ENCODE measurements at places on chromosomes 16 and 17.

- DNase-seq, result no peak
These were observed 41.6 kb downstream of the SPAG9 start for GRCh38 chr17:51079049-51079448.

GRCh38 chr17:2995377-2995776 lies 68.0 kb downstream of the OR1D5 start:
- no peak for DNase-seq

DNA sequence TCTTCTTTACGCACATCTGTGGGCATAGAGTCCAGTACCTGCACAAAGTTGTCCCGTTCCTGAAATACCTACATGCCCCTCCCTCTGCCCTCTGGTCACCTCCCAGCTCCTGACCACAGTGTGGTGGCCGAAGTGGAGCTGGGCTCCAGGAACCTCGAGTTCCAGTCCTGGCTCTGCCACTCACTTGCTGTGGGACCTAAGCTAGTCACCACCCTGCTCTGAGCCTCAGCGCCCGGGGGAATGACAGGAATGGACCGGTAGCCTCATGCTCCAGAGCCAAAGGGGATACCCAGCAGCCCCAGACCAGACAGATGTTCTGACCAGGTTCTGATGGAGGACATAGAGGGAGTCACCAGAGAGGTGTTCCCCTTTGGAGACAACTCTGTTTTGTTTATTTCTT lies 26.7 kb upstream of the ITGA3 start:
- DNase-seq, result no peak

- DNase-seq, result no peak
These were observed 206.5 kb upstream of the GOT2 start for GRCh38 chr16:58940609-58941008.

DNA sequence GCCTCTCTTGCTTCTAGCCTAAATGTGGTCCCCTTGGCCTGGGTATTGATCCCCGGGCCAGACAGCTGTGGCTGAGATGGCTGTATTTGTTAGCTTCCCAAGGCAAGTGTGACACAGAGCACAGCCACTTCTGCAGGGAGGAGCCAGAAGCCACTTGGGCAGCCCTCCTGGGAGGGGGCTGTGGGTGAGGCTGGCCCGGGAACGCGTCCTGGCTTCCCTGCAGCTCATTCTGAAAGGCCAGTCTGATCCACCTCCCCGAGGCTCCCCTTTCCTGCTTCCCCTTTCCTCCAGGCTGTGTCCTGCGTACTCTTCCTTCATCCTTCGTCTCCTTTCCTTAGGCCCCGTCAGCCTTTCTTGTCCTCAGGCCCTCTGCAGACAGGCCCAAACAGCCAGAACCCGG lies 8.0 kb downstream of the SERPINF2 start:
- no peak for DNase-seq

DNA sequence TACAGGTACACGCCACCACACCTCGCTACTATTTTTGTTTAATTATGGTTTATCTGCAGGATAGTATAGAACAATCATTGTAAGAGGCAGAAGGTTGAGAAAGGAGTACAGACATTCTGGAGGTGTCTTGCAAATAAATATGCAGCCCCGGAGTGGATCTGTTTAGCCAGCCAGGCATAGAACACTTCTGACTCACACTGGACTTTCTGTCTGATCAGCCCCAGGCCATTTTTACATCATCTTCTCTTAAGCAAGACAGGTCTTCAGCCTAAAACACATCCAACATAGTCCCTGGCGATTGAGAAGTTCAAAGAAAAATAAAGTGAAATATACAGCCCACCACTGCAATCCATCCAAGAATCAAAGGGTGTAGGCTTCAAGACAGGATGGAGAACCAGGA lies 81.4 kb downstream of the XYLT1 start:
- no peak for DNase-seq

DNA sequence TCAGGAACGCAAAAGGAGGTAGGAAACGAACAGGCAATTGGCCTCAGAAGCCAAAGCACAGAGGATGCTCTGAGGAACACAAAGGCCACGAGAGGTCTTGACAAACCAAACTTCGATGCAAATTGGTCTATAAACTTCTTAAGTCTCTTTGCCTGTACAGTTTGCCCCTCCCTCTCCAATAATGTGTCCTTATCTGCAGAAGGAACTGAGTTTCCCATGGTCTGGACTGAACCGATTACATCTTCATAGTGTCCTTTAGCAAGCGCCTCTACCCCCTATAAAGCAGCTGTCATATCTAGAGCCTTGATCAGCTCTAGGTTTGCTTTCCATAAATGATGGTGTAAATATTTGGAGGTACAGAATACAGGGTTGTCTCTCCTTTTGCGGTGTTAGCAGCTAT lies 3.1 kb upstream of the CDRT4 start:
- DNase-seq, result no peak

GRCh38 chr17:20896153-20896649 lies 146.6 kb downstream of the USP22 start:
- no peak for DNase-seq

DNA sequence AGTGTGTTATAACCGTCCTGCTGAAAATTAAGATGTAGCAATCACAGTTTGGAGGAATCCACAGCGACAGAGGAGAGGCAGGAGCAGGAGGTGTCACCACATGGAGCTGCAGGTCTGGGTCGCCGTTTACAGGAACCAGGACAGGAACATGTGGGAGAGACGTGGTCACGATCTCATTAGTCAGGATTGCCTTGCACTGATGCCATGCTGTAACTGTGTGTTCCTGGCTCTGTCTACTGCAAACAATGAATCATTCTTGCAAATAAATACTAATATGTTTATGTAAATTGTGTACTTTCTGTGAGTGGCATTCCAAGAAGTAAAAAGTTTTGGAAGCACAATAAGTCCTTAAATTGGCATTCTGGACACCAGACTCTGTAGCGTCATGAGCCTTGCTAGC lies 271.8 kb downstream of the CPPED1 start:
- no peak for DNase-seq

DNA sequence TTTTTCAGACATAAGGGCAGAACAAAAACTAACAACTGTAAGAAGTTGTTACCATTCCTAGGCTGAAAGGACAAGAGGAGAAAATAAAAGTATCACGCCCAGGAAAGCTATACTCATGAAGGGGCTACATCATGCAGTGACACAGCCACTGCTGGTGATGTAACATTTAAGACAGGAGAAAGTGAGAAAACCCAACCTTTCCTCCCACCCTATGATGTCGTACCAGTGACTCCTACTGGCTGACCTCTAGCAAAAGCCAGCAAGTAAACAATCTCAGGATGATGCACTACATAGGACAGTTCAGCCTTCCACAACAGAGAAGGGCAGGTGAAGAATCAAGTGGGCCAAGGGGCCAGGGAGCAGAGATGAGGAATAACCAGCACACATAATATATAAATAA lies 14.0 kb upstream of the OR1E2 start:
- DNase-seq, result no peak

- DNase-seq, result no peak
These were observed 2.2 kb downstream of the ZNF276 start for GRCh38 chr16:89723279-89724250.

DNA sequence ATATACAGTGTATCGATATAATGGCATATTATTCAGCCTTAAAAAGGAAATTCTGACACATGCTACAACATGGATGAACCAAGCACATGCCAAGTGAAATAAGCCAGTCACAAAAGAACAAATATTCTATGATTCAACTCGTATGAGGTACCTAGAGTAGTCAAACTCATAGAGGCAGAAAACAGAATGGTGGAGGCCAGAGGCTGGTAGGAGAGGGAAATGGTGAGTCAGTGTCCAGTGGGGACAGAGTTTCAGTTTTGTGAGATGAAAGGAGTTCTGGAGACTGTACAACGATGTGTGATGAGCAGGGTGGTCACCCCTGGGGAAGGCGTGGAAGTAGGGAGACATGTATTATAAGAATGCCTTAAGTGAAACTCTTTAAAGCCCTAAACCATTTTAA lies 39.9 kb downstream of the RNF157 start:
- no peak for DNase-seq

GRCh38 chr16:72049110-72049509 lies 5.2 kb upstream of the HP start:
- no peak for DNase-seq

- no peak for DNase-seq
These were observed 4.6 kb downstream of the MGAT5B start for GRCh38 chr17:76872874-76873221.

- DNase-seq, result no peak
These were observed 55.7 kb downstream of the TOX3 start for GRCh38 chr16:52491216-52491615.

All from SK-N-DZ (cell line).